Right forelimb (tissue), 1 donor: ENCODE measurements at places on chromosomes 2 and 18.

GRCh38 chr2:171719660-171720059 is 32.4 kb downstream of the DYNC1I2 start:
- DNase-seq, result no peak

- DNase-seq, result no peak
These were observed 40.2 kb downstream of the MAP4K4 start for GRCh38 chr2:101737478-101738255.

DNA sequence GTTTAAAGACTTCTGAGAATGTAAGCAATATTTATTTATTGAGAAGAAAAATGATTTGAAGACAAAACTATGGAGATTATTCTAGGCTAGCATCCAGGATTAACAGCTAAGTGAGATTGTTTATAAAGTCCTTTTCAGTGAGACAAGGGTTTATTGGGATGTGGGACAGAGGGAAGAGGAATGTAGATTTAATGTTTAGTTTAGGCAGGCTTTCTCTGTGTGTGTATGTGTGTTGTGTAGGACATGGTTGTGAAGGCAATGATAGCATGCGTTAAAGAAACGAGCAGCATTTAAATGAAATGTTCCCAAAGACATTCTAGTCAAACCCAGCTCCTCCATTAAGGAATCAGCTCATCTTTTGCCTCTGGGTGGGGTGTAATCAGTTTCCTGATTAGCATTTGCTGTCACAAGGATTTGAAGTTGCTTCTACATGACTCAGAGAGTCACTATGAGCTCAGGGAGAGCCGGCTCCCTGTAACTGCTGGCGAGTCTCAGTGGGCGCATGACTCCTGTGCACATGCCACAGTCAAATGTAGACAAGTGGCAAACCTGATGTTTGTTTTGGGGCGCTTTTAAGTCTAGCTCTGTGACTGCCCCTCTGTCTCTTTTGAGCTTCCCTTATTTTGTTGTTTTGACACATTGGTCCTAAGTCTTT is 442.2 kb upstream of the CELF4 start:
- no peak for DNase-seq

DNA sequence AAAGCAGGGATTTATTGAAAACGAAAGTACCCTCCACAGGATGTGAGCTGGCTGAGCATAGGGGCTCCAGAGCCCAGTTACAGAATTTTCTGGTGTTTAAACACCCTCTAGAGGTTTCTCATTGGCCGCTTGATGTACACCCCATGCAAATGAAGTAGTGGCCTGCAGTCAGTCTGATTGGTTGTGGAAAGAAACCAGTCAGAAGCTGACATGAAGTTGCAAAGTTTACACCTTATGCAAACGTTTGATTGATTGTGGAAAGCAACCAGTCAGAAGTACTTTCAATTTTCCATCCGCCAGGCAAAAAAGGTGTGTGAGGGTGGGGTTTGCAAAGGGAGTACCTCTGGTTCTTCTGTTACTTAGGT is 62.3 kb downstream of the VWA3B start:
- no peak for DNase-seq

GRCh38 chr18:79123948-79124347 is 54.8 kb downstream of the ATP9B start:
- DNase-seq, result no peak

DNA sequence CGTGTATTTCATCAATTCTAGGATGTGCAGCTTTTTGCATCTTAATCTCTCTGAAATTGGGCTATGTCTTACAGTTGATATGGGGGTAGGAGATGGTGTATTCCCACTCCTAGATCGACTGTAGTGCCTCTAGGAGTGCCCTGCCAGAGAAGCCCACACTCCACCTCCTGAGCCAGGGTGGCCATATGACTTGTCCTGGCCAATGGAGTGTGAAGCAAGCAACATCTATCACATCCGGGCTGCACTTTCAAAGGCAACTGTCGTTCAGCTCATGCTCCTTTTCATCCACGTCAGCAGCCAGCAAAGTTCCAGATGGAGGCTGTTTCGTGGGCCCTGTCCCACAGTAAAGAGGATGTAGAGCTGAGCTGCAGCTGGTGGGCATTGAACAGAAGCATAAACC is 149.4 kb upstream of the SLC1A4 start:
- DNase-seq, result no peak

DNA sequence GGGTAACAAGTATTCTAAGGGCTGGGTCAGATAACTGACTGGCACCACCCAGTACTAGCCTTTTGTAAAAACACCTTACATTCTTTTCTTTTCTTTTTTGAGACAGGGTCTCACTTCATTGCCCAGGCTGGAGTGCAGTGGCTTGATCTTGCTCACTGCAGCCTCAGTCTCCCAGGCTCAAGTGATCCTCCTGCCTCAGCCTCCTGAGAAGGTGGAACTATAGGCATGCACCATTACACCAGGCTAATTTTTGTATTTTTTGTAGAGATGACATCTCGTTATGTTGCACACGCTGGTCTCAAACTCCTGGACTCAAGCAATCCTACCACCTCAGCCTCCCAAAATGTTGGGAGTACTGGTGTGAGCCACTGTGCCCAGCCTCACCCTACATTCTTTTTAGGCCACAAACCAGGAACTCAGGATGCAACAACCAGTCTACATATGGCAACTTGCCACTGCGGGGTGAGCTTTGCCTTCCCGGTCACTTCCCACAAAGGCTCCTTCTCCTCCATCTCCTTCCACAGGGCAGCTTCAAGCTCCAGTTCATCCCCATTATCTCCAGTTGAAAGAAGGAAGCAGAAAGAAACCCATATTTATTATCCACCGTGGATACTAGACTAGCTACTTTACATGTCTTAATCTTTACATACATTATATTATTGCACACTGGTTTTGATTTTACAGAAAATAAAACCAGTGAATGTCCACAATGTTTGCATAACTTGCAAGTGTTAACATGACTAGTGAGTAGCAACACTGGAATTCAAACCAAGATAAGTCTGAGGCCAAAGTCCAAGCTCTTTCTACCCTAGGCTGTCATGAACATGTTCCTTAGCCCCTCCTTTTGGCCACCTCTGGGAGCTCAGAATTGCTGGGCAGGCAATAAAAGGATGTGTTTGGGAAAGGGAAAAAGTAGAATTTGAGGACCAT is 23.7 kb upstream of the AP1S3 start:
- no peak for DNase-seq

- DNase-seq, result no peak
These were observed 360.7 kb upstream of the CWC22 start for GRCh38 chr2:180367815-180368214.

- DNase-seq, result no peak
These were observed 225.1 kb downstream of the ZNF385B start for GRCh38 chr2:179636100-179636980.

DNA sequence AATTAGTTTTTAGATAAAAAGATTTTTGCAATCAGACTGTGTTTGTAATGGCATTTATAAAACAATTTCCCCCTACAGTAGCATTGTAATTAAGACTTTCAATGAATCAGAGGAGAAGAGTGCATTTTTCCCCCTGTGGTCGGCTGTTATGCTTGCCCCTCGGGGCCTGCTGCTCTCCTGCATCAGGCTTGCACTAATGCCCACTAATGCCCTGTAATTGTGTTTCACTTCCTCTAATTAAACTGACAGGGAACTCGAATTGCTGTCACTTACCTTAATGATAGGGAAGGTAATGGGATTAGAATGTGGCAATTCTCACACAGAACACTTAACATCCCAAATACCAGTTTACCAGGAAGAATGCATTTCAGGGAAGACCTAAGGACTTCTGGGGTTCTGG is 61.2 kb upstream of the LRRTM1 start:
- no peak for DNase-seq

DNA sequence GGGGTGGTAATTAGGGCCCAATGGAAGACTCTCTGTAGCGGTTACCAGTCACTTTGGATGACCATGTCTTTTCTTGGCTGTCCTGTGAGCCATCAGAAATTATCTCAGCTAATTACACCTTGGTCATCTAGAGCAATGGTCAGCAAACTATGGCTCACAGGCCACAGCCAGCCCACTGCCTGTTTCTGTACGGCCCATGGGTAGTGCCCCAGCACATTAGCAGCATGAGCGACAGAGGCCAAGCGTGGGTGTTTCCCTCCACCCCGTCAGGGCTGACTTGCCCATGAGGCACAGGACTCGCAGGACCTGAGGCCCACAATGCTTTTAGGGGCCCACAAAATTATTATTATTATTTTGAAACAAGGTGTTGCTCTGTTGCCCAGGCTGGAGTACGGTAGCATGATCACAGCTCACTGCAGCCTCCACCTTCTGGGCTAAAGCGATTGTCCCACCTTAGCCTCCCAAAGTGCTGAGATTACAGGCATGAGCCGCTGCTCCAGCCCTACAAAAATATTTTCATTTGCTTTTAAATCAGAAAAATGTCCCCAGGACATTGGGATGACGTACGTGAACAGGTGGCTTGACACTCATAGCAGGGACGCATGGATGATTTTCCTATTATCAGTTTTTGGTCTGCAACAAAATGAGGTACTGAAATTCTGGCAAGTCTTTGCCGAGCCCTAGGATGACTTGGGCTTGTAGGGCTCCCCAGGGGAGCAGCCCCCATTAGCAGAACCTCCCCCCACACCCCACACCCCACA is 29.3 kb upstream of the CEP68 start:
- no peak for DNase-seq

- DNase-seq, result no peak
These were observed 55.1 kb downstream of the AOX1 start for GRCh38 chr2:200640901-200641300.

DNA sequence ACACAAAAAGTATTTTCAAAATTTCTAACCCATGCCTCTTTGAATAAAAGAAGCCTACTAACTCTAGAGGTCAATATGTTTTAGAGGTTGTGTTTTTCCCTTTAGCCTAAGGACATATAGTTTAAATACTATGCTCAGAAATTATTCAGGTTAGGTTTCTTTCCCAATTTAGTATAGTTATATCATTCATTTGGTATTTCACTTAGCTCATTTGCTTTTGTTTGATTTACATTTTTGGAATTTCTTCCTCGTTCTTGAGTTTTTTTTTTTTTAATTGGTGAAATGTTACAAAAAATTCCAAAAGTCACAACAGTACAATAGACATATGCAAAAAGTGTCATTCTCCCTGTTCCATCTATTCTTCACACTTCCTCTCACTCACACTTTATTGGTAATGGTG is 371.3 kb upstream of the TNP1 start:
- DNase-seq, result no peak

- no peak for DNase-seq
These were observed 83.4 kb downstream of the EHD3 start for GRCh38 chr2:31317396-31317795.

- DNase-seq, result peak; percentile 11
These were observed 62.5 kb upstream of the ACAA2 start for GRCh38 chr18:49875783-49876182.

DNA sequence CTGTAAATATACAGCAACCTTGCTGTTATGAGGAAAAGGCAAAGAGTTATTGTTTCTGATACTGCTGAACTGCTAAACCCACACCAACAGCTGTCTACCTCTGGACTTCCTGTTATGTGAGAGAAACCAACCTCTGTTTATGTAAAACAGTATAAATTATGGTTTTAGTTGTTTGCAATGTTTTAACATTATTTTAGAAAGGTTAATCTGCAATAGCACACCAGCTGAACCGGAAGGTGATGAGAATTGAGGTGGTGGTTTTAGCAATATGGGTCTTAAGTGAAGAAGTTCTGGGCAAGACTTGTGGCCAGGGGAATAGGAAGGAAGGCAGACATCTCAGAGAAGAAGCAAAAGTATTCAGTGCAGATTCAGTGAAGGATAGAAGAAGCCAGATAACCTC is 237.8 kb downstream of the PLCL1 start:
- DNase-seq, result no peak

DNA sequence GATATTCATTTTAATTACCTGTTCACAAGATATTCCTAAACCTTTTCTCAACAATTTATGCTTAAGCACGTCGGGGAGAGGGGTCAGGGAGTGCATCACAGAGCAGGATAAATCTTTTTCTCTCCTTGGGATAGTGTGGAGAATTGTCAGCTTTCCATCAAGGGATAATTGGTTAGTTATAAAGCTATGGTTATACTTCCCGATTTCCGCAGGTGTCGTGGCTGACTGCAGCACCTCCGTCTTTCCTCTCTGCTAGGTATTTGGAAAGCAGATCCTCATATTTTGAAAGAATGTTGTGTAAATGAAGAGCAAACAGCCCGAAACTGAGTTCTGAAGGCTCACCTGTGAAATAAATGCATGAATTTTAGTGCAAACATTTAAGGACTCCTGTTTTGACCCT is 778 bp downstream of the DYNC2LI1 start:
- DNase-seq, result no peak

DNA sequence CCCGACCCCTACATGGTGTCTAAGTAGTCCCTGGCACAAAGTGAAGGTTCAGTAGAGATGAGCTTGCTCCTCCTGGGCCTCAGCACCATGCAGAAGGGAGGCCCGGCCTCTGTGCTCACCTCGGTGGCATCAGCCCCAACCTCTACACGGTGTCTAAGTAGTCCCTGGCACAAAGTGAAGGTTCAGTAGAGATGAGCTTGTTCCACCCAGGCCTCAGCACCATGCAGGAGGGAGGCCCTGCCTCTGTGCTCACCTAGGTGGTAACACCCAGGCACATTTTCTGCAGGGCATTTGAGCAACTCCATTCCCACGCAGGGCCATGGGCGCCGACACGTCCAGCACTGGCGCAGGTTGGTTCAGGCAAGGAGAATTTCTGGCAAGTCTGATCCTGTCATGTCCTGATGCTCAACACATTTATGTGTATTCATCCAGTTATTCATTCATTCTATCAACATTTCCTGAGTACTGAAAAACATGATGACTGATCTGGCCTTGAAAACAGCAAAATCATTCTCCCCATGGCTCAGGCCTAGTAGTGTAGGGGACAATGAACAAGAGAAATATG is 408.2 kb upstream of the MYT1L start:
- no peak for DNase-seq

GRCh38 chr2:71557321-71557720 is 104.0 kb downstream of the DYSF start:
- DNase-seq, result peak; percentile 46

DNA sequence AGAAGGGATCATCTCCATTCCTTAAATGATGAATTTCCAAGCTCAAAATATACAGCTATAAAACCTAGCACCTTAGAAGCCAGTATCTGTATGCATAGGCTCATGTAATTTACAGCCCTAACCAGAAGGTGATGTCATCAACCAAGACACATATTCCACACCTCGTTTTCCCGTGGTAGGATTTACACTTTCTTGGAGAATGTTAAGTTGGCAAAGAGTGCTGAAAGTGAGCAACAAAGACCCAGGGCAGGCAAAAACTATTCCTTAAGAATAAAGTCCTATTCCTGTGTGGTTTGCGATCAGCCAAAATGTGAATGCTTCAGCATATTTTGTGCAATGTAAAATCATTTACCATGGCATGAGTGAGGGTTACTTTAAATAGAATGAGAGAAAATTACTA is 247.1 kb downstream of the OSR1 start:
- DNase-seq, result no peak

DNA sequence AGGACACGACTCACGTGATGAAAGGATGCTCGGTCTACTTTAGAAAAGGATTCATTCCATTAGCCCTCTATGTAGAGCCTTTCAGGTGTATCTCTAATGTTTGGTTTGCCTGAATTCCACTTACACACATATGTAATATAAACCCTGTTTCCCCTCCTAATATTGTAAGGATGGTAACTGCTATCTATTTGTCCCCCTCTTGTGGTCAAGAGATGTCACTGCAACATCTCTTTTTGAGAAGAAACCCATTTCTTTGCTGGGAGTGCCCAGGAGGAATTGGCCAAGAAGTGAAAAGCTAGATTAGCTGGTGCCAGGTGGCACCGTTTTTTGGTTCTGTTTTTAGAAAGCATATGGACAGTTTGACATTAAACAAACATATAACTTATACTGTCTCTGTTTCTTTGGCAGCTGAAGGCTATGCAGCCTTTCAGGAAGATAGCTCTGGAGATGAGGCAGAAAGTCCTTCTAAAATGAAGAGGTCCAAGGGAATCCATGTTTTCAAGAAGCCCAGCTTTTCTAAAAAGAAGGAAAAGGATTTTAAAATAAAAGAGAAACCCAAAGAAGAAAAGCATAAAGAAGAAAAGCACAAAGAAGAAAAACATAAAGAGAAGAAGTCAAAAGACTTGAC is 41.2 kb downstream of the RALBP1 start:
- no peak for DNase-seq
